ENCODE measurements at places on chromosomes 12 and 14.

DNA sequence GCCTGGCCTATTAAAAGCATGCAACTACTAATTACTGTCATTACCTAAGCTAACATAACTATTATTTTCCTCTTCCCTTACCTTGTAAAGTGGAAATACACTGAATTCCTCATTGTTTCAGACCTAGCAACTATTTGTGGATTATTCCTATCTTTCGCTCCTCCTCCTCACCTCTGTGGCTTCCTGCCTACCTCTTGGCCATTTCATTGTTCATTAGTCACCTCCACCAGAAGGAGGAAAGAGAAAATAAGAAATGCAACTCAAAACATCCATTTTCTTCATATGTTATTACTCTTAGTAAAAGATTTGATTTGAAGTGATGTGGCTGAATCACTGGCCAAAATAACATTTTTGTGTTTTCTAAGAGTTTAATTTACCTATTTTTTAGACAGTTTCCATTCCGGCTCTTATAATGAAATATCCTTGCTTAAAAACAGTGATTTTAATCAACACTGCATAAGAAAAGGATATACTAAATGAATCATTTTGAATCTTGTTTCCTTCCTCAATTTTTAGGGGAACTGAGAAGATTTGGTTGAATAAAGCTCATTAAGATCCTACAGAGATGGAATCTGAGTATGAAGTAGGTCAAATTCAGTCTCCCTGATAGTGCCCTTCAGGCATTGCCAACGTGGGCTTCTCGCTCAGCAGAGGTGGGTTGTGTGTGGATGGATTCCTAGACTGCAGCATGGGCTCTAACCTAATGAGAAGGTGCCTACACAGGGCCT lies 27.6 kb upstream of the ARHGAP5 start:
- DNase-seq = no peak

GRCh38 chr12:19894803-19895202 lies 455.5 kb downstream of the AEBP2 start:
- no peak for DNase-seq

GRCh38 chr12:45580356-45580969 lies 149.0 kb upstream of the ARID2 start:
- DNase-seq = no peak

DNA sequence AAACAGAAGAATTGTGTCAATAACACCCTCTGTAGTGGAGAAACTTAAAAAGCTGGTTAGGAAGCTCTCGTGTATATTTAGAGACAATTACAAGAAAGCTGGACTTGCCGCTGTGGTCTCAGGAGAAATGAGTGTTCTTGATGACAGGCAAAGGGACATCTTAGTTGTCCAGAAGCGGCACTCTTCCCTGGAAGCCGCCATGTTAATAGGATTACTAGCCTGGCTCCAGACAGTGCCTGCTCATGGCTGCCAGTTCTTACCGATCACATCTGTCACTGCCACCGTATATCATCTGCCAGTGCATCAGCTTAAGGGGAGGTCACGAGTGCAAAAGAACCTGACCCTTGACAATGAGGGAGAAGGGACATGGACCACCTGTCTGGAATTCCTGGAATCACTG lies 48.9 kb downstream of the C14orf132 start:
- no peak for DNase-seq

- no peak for DNase-seq
These were observed 51.8 kb downstream of the SMUG1 start for GRCh38 chr12:54136844-54137580.

GRCh38 chr14:95190857-95191256 lies 33.5 kb upstream of the DICER1 start:
- DNase-seq = no peak

GRCh38 chr12:30100741-30101140 lies 317.0 kb upstream of the TMTC1 start:
- no peak for DNase-seq

DNA sequence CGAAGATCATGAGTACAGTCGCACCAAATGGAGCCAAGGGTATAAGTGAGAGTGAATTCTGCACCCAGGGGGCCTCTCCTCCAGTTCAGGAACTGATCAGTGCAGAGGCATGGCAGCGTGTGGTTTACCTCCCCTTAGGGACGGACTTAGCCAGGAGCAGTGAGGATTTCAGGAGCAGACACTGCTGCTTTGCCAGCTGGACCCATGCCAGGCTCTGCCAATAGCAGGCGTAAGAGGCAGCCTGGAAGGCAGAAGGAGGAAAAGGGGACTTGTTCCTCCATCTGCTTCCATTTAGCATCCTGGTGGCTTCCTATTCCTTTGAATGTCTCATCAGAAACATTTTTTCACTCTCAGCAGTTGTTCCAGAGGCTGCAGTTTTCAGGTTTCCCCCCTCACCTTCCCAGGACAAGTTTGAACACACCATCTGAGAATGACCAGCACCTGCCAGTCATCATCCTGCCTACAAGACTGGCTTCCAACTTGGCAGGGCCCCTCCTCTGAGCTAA lies 137.0 kb upstream of the LMNTD1 start:
- DNase-seq = no peak

- no peak for DNase-seq
These were observed 62.6 kb downstream of the CHGA start for GRCh38 chr14:92985521-92985920.

DNA sequence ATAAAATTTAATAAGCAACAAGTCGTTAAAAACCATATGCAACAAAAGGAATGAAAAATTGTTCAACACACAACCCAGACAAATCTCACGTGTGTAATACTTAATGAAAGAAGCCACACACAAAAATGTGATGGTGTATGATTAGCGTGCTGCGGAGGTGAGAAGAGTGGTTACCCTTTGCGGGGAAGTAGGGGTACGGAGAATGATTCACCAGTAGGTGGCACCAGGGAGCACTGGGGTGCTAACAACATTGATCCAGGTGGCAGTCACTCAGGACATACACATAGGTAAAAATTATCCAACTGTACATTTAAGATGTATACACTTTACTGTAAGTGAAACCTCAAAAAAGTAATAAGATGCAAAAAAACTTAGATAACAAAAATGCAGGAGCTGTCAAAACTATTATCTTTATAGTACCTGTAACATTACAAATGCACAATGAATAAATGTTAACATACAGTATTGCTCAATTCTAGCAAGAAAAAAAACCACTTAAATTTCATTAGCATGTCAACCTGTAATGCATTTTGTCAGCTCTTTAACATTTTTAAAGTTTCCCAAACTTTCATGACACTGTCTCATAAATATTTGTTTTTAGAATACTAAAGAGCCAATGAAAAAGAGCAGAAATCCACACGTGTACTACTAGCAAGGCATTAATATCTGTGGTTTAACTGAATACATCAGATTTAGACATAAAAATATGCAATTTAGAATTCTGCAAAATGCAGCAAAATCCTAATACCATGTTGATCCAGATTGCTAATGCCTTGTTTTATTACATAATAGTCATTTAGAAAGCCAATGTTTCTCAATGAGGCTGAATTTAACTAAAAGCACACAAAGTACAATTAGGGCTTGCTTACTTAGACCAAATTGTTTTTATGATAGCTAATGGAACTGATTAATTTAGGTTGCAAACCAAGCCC lies 46.7 kb downstream of the TMCC3 start:
- DNase-seq = no peak

DNA sequence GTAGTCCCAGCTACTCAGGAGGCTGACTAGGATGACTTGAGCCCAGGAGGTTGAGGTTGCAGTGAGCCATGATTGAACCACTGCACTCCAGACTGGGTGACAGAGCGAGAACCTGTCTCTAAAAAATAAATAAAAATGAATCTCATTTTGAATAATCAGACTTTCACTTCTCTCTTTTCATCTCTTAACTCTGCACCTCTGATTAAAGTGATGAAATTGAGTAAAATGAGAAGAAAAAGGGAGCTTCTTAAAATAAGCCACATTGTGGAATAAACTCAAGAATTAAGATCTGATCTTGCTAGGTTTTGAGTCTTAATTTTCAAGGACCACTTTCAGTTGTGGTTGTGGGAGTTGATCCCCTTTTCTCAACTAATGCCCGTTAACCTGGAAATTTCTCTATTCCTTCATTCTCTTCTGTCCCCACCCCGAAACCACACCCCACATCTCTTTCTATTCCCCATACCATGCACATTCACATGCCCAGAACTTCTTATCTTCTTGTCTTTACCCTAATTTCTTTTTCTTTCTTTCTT lies 70.9 kb upstream of the ETV6 start:
- no peak for DNase-seq

- no peak for DNase-seq
These were observed 19.4 kb downstream of the MEG3 start for GRCh38 chr14:100845341-100845740.

- no peak for DNase-seq
These were observed 17.5 kb downstream of the CAMKK2 start for GRCh38 chr12:121279071-121279375.

DNA sequence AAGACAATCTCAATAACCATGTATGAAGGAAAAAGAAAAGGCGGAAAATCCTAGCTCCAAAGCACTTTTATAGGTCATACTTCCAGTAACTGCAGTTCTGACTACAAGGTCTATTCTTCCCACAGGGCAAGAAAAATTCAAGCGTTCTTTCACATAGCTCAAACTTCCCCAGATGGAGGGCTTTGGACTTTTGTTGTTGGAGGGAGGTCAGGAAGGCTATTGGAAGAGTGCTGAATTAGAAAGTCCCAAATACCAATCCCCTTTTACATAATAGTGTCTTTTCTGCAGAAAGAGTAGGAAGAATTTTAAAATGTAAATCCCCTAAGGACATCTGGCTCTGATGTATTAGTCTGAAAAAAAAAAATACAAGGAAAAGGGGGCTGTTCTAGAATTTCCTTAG lies 309.4 kb downstream of the MDGA2 start:
- DNase-seq = no peak

- DNase-seq = peak; percentile 87
These were observed at the start of gene LRRC23 for GRCh38 chr12:6904280-6905276. TSS of gene LRRC23 (plus strand) at chr12:6904822. CDS start at chr12:6905634, 812 bp downstream.

DNA sequence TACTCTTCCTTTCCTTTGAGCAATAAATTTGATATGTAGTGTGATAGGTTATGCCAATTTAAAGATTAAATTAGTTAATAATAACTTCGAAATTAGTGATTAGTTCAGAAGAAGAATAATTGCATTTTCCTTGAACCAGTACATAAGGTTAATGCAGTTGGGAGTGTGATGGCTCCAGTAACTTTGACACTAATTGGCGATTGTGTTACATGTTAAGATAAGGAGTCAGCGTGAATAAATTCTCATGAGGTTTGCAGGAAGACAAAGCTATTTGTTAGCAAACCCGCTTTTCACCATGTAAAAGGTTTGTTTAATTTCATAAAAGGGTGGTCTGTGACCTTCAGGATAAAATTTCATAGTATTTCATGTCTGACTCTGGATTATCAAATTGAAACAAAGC lies 1226.8 kb downstream of the SLC16A7 start:
- no peak for DNase-seq

- DNase-seq = no peak
These were observed 8.5 kb downstream of the RACGAP1 start for GRCh38 chr12:50016501-50017475.

DNA sequence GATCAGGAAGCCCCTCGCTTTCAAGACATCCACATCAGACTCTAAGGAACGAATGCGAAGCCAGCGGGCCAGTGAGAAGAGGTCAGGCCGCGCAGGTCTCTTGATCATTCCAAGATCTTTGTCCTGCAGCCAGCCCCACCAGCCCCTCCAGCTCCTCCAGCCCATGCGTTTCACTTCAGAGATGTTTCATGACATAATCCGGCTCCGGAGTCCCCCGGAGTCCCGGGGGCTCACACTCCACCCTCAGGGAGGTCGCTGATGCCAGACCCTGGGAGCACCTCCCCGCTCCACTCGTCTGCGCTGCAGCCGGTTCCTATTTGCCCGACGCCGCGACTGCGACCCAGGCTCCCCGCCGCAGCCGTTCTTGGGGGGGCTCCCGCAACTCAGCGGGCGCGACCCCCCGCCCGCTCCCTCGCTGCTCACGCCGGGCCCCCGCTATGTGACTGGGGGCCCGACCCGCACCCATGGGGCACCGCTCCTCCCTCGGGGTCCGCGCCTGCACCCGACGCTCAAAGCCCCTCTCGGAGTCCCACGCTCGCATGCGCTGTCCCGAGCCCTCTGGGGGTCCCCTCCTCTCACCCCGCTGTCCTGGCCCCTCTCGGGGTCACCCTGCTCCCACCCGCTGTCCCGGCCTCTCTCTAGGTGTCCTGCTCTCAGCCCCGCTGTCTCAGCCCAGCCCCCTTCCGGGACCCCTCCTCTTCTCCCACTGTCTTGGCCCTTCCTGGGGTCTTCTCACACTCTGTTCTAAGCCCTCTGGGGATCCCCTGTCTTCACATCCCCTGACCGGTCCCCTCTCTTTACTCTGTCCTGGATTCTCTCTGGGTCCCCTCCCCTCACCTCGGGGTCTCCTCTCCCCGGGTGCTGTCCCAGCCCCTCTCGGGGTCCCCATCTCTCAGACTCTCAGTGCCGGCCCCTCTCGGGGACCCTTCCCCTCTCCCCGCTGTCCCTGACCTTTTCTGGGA lies 1.1 kb downstream of the TAOK3 start:
- DNase-seq = peak; percentile 15

DNA sequence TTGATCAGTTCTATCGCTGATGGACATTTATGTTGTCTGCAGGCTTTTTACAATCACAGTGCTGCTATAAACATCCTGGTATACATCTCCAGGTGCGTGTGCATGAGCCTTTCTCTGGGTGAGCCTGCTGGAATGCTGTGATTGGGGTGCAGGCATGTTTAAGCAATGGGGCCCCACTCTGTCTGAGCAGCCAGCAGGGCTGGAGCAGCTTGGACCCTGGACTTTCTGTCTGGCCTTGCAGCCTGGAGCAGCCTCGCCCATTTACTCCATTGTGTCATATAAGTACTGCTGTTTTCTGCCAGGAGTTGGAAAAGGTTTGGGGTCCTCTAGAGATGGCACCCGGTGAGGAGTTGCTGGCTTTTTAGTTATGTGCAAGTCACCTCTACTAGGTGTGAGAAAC lies 199.0 kb downstream of the KIF26A start:
- no peak for DNase-seq

- no peak for DNase-seq
These were observed 412.7 kb upstream of the SEL1L start for GRCh38 chr14:81946375-81946774.

DNA sequence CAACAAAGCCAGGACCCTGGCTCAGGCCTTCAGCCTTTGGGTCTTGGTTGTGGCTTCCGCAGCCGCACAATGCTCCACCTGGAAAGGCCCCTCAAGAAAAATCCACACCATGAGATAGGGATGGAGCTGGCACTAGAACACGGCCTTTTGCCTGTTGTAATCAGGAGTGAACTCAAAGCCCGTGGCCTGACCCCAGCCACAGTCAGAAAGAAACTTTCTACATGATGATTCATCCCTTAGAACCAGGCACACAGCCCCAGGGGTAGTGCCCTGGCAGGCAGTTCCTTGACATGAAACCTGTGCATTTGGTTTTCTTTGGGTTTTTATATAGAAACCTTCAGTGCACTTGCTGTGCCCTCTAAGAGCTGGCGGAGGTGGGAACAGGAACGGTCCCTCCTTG lies 5.1 kb downstream of the CLMN start:
- DNase-seq = no peak

Data from HuH-7.5 (cell line).